ENCODE measurements at places on chromosomes 4 and X.

DNA sequence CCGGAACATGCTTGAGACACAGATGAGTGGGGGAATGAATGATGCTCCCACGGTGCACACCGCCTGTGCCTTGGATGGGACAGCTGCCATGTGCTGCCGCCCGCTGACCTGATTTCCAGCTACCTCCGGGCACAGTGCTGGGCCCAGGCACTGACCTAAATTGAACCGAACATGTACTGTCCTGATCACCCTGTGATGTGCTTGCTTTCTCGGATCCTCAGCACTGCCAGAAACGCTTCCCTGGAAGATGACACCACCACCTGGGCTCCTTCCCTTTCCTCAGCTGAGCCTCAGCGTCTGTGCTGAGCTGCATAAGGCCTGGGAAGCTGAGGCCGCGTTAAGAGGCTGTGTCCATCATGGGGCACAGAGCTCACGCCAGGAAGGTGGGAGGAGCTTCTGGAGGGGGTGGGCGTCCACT, 39.3 kb upstream of the MXD4 start:
- no peak for DNase-seq

- DNase-seq, result no peak
Observed at GRCh38 chrX:121851033-121851432, 803.6 kb downstream of the GLUD2 start.

DNA sequence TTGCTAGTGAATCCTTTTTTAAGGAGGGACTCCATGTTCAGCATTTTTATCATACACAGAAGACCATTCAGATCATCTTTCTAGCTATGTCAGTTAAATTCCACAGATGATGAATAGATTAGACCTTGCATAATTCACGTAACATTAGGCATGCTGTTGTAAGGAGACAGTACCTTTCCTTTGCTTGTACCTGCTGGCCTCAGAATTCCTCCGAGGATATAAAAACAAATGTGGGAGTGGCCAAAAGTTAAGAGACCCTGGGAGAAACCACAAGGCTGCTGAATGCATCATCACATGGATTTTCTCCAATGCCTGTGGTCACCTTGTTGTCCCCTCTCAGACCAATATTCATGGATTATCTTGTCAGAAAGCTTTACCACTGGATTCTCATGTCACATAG, 201.4 kb downstream of the MAGEB17 start:
- DNase-seq, result no peak

- no peak for DNase-seq
Observed at GRCh38 chrX:20144491-20144890, 2.9 kb upstream of the EIF1AX start.

GRCh38 chr4:38964942-38965775, 67.0 kb downstream of the TMEM156 start:
- DNase-seq, result no peak

DNA sequence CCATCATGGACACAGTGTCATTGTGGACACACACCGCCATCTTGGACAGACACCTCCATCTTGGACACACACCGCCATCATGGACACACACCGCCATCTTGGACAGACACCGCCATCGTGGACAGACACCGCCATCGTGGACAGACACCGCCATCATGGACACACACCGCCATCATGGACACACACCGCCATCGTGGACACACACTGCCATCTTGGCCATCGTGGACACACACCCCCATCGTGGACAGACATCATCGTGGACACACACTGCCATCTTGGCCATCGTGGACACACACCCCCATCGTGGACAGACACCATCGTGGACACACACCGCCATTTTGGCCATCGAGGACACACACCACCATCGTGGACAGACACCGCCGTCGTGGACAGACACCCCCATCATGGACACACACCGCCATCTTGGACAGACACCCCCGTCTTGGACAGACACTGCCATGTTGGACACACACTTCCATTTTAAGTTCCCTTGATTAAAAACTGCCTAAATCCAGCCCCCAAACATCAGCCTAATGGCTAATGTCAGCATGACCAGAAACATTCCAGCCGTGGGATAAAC, 9.1 kb downstream of the ASMTL start:
- DNase-seq, result no peak

- no peak for DNase-seq
Observed at GRCh38 chr4:110400086-110400485, 75.9 kb upstream of the ENPEP start.

- no peak for DNase-seq
Observed at GRCh38 chr4:30719454-30720020, 632 bp upstream of the PCDH7 start.

- DNase-seq, result no peak
Observed at GRCh38 chr4:177740563-177740962, 298.3 kb upstream of the AGA start.

GRCh38 chr4:118335324-118335723, 17.5 kb downstream of the PRSS12 start:
- DNase-seq, result no peak

DNA sequence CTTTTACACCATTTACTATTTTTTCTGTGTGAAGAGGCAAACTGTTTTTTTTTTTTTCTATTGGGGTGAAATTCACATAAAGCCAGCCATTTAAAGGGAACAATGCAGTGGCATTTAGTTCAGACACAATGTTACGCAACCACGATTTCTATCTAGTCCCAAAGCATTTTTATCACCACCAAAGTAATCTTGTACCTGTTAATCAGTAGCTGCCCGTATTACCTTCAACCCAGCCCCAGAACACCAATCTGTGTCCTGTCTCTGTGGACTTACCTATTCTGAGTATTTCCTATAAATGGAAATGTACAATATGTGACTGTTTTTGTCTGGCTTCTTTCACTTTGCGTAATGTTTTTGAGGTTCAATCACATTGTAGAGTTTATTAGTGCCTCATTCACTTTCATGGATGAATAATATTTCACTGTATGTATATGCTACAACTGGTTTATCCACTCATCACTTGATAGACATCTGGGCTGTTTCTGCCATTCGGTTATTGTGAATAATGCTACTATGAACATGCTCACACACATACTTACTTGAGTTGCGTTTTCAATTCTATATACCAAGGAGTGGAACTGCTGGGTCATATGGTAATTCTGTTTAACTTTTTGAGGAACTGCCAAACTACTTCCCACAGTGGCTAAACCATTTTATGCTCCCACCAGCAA, 116.2 kb downstream of the CDS1 start:
- DNase-seq, result no peak

- DNase-seq, result no peak
Observed at GRCh38 chr4:176340871-176341685, 21.3 kb downstream of the SPCS3 start.

- DNase-seq, result no peak
Observed at GRCh38 chr4:123777373-123777772, 380.8 kb downstream of the SPRY1 start.

GRCh38 chr4:76306882-76307659, 538 bp downstream of the STBD1 start:
- DNase-seq, result no peak

Data from activated CD4-positive, alpha-beta T cell treated with anti-CD3 and anti-CD28 coated beads for 24 hours (primary cell).